ENCODE measurements at places on chromosomes 3 and 15. TPM values are rescaled to one million over a fixed set of nuclear protein-coding genes. Genes with fewer than 3 reads are reported as not detected.

The SLC12A1 gene
- total RNA-seq, result not detected

The MRAS gene
- 5.3 TPM for total RNA-seq

The RTP4 gene
- total RNA-seq, result 0.11 TPM

The TGM4 gene
- 1.2 TPM for total RNA-seq

The ATP8B4 gene
- not detected for total RNA-seq

The RASGRP1 gene
- not detected for total RNA-seq

The LARP6 gene
- 166 TPM for total RNA-seq

The POPDC2 gene
- total RNA-seq, result 0.62 TPM

The PRTG gene
- total RNA-seq, result 1.4 TPM

The CIAO2A gene
- total RNA-seq, result 92.4 TPM

The SPG21 gene
- 53.0 TPM for total RNA-seq

The ANKRD63 gene
- 1.4 TPM for total RNA-seq

The CFAP100 gene
- not detected for total RNA-seq

The OXTR gene
- 21.5 TPM for total RNA-seq

The C3orf52 gene
- 16.7 TPM for total RNA-seq

The TMC3 gene
- not detected for total RNA-seq
